Mesendoderm (in vitro differentiated cells): ENCODE measurements at places on chromosomes 7 and 10.
A peak's percentile ranks its signal among the peaks of the same experiment; 100 is the strongest.

DNA sequence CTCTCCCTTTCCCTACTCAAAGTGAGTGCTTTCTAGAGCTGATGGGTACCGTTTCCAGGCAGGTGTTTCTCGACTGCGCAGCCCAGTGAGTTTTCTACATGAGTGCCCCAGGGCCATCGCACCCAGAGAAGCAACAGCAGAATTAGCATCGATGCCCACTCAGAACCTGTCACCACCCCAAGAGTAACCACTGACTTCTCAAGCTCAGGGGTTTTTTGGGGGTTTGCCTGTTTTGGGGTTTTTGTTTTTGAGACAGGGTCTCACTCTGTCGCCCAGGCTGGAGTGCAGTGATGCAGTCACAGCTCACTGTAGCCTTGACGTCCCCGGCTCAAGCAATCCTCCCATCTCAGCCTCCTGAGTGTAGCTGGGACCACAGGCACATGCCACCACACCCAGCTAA is 25.7 kb downstream of the SNX8 start:
- no peaks in the 10 kb centered on the region for H3K36me3 ChIP-seq
- no peak for DNase-seq
- no peak overlapping the region for H3K27ac ChIP-seq
- H3K27me3 ChIP-seq = no peaks in the 10 kb centered on the region
- no peak overlapping the region for H3K4me3 ChIP-seq

GRCh38 chr7:41134300-41135255 is 568.3 kb downstream of the INHBA start:
- H3K4me1 ChIP-seq = no peaks in the 10 kb centered on the region
- no peaks in the 10 kb centered on the region for H3K36me3 ChIP-seq
- no peak overlapping the region for H3K27ac ChIP-seq
- DNase-seq = peak; percentile 16
- H3K27me3 ChIP-seq = no peaks in the 10 kb centered on the region

DNA sequence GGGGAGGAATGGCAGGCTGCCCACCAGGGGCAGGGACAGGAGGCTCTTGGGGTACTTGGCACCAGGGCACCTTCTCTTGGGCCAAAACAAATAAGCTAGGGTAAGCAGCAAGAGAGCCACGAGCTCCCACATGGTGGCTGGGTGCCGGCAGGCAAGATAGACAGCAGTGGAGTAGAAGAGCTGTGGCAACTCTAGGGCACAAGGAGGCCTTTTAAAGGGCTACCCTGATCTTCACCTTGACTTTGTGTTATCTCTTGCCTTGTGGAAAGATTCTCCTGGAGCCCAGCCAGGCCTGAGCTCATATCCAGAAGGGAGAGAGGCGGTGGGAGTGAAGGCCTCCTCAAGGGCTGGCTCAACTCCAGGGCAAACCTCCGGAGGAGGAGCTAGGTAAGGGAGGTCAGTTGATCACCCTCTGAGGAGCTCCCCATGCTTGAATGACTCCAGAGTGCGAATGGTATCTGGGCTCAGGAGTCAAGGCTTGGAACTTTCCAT is at the start of gene CYP17A1:
Gene CYP17A1 (minus strand): TSS at position 184 of the 492 bp plus-strand sequence. CDS start 52 bp downstream, at position 132.
- H3K4me3 ChIP-seq = no peak within 1 kb of the TSS
- no peaks in the 10 kb centered on the region for H3K27me3 ChIP-seq
- no peaks in the 10 kb centered on the region for H3K4me1 ChIP-seq
- no peak within 1 kb of the TSS for H3K27ac ChIP-seq

DNA sequence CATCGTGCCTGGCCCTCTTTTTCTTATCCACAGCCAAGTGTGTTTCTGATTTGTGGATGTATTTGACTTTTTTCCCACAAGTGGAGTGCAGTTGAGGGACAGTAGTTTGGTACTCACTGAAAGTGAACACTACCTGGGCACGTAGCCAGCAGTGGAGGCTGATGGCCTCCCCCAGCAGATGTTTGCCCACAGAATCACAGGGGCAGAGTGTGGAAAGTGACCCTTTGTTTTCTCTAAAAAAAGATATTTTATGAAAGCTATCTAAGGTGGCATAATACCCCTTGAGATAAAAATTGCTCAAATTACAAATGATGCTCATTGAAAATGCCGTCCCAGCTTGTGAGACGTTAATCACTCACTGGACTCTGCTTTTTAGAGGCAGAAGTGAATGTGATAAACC is 29.1 kb downstream of the WDR37 start:
- H3K27ac ChIP-seq = no peak overlapping the region
- DNase-seq = no peak
- H3K4me3 ChIP-seq = no peak overlapping the region
- peaks cover 10% of the 10 kb centered on the region for H3K36me3 ChIP-seq
- H3K27me3 ChIP-seq = no peaks in the 10 kb centered on the region

DNA sequence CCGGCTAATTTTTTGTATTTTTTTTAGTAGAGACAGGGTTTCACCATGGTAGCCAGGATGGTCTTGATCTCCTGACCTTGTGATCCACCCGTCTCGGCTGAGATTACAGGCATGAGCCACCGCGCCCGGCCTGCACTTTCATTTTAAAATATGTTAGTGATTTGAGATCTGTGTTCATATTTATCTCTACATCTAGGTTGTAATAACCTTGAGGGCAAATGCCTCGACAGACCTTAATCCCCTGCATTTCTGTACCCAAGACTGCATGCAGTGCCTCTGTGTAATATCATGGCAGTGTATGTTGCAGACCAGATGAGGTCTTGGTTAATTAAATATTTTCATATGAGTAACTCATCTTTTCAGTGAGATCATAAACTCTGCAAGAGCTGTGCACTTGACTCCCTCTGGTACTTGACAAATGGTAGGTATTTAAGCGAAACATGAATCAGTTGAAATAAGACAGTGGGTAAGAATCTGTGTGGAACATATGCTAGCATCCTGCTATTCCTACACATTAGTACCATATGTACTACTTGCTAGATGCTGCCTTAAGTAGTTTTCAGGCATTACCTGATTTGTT is 673.9 kb upstream of the ANKRD30A start:
- peaks cover 7% of the 10 kb centered on the region for H3K4me1 ChIP-seq
- no peak overlapping the region for H3K27ac ChIP-seq
- no peaks in the 10 kb centered on the region for H3K36me3 ChIP-seq
- DNase-seq = no peak
- H3K4me3 ChIP-seq = no peak overlapping the region

DNA sequence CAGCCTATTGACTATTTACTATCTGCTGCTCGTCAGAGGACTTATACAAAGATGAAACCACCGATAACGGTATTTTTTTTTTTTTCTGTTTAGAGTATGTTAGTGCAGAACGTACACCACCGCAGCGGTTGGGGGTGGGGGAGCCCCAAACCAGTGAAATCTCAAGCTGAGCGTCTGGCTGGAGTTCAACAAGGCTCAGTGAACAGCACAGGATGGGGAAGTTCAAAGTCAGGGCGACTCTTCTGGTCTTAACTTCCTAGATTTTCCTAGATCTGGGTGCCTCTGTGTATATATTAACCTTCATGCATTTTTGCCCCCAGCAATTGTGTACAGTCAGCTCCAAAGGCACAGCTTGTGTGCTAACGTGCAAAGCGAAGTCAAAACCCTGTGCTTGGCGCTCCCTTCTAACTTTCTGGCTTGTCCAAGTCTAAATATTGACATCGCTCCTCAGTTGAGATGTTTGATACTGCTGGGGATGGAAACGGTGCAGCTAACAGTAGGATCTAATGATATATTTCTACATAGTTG is 1.1 kb downstream of the RHOBTB1 start:
- peaks cover 3% of the 10 kb centered on the region for H3K4me1 ChIP-seq
- DNase-seq = no peak
- no peak overlapping the region for H3K27ac ChIP-seq
- H3K4me3 ChIP-seq = peak overlapping the region; percentile 9
- no peaks in the 10 kb centered on the region for H3K36me3 ChIP-seq

DNA sequence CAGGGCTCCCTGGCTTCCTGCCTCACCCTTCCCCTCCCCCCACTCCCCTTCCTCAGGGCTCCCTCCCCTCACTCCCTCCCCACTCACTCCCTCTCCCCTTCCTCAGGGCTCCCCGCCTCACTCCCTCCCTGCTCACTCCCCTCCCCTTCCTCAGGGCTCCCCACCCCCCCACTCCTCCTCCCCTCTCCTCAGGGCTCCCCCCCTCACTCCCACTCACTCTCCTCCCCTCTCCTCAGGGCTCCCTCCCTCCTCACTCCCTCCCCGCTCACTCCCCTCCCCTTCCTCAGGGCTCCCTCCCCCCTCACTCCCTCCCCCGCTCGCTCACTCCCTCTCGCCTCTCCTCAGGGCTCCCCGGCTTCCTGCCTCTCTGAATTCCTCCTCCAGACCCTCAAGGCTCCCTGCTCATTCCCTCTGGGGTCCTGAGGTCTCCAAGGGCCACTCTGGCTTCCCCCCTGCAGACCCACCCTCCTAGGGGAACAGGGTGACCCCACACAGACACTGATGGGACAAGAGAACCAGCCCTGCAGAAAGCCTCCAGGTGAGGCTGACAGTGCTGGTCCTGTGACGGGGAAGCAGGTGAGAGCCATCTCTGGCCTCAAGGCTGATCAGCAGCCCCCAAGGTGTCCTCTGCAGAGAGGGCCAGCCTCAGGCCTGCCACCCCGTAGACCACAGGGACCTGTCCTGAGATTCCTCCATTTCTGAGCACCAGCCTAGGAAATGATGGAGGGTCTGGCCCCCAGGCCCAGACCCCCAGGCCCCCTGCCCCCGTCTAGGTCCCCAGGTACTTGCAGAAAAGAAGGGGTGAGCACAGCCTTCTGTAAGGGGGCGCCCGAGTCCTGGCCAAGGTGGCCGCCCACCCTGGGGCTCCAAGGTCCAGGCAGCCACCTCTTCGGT is 47.2 kb downstream of the PWWP2B start:
- no peaks in the 10 kb centered on the region for H3K27me3 ChIP-seq
- peaks cover 12% of the 10 kb centered on the region for H3K4me1 ChIP-seq
- peak; percentile 77 for DNase-seq
- peak overlapping the region; percentile 46 for H3K27ac ChIP-seq
- no peak overlapping the region for H3K4me3 ChIP-seq

DNA sequence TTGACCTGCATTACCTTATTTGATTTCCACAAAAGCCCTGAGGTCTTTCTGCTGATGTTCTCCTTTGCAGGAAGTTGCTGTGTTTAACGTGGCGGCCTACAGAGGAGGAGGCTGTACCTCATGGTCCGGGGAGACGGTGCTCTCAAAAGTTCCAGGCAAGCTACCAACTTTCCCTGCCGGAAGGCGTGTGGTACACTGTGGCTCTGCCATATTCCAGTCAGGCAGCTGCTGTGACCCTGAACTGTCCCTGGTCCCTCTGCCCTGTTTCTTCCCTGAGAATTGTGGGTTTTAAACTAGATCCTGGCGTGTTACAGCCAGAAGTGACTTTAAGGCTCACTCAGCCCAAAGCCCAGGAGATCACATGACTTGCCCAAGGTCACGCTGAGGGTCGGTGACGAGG is 139.2 kb downstream of the TEX36 start:
- H3K27ac ChIP-seq = no peak overlapping the region
- no peak for DNase-seq
- no peaks in the 10 kb centered on the region for H3K27me3 ChIP-seq
- H3K4me3 ChIP-seq = no peak overlapping the region

DNA sequence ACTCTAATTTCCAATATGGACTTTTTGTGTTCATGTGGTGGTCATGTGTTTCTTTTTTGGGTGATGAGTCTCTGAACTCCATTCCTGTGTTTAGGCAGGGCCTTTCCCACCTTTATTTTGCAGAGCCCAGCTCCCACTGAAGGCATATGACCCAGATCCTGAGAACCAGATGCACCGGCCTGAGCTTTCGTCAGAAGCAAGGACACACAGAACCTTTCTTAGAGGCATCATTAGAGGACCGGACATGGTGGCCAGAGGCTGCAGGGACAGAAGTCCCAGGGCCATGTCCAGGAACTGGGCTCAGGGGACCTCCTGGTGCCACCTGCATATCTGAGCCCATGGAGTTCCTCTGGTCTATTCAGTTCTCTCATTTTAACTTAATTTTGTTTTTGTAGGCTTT is 200.9 kb upstream of the ZNF32 start:
- no peak overlapping the region for H3K27ac ChIP-seq
- no peak for DNase-seq
- no peaks in the 10 kb centered on the region for H3K4me1 ChIP-seq
- no peaks in the 10 kb centered on the region for H3K36me3 ChIP-seq
- H3K4me3 ChIP-seq = no peak overlapping the region

- no peak overlapping the region for H3K4me3 ChIP-seq
- no peak for DNase-seq
- no peaks in the 10 kb centered on the region for H3K36me3 ChIP-seq
- H3K4me1 ChIP-seq = no peaks in the 10 kb centered on the region
These were observed 64.9 kb downstream of the INSIG1 start for GRCh38 chr7:155362380-155363145.

DNA sequence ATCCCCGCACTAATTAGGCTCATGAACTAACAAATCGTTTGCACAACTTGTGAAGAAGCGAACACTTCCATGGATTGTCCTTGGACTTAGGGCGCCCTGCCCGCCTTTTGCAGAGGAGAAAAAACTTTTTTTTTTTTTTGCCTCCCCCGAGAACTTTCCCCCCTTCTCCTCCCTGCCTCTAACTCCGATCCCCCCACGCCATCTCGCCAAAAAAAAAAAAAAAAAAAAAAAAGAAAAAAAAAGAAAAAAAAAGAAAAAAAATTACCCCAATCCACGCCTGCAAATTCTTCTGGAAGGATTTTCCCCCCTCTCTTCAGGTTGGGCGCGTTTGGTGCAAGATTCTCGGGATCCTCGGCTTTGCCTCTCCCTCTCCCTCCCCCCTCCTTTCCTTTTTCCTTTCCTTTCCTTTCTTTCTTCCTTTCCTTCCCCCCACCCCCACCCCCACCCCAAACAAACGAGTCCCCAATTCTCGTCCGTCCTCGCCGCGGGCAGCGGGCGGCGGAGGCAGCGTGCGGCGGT is at the start of gene EMX2:
Gene EMX2 (plus strand): TSS at position 41 of the 519 bp plus-strand sequence. CDS start 522 bp downstream, outside the sequence.
- H3K4me3 ChIP-seq = peak within 1 kb of the TSS; percentile 39
- no peaks in the 10 kb centered on the region for H3K36me3 ChIP-seq
- peaks cover 7% of the 10 kb centered on the region for H3K4me1 ChIP-seq
- peak; percentile 38 for DNase-seq
- H3K27ac ChIP-seq = no peak within 1 kb of the TSS

DNA sequence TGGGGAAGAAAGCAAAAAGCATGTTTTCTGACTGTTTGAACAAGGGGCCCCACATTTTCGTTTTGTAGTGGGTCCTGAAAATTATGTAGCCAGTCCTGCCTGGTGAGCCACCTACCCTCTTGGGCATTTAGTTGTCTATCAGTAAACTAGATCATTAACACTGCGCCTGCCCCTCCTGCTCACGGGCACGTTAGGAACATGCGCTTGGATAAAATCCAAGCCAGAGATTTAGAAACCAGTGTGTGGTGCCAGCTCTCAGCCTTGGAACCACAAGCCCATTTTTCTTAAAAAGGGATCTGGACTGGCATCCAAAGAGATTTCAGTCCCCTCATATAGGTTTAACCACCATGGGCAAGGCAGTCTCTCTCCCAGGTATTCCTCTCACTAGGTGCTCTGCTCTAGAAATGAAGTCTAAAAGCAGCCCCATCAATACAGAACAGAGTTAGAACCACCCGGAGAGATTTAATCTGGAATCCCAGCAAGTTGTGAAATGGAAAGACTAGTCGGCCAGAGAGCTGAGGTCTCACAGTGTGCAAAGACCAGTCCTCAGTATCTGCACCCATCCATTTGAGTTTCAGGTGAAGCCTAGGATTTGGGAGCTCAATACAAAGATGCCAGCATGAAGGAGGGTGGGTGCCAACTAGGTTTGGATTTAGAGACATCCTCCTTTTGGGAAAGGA is 123.9 kb upstream of the TCF7L2 start:
- H3K4me3 ChIP-seq = no peak overlapping the region
- no peak for DNase-seq
- H3K27ac ChIP-seq = no peak overlapping the region

GRCh38 chr7:32588657-32589056 is 93.4 kb downstream of the AVL9 start:
- no peak overlapping the region for H3K4me3 ChIP-seq
- peak; percentile 36 for DNase-seq
- peaks cover 7% of the 10 kb centered on the region for H3K36me3 ChIP-seq
- H3K27ac ChIP-seq = no peak overlapping the region
- H3K27me3 ChIP-seq = no peaks in the 10 kb centered on the region
